Stimulated activated CD8-positive, alpha-beta memory T cell treated with anti-CD3 and anti-CD28 coated beads, Interleukin-7, amount 100 ng/mL, for 1 hour (primary cell): ENCODE measurements at places on chromosomes 3 and 15.

GRCh38 chr3:142930463-142930862 is 33.0 kb downstream of the PAQR9 start:
- no peak for DNase-seq

DNA sequence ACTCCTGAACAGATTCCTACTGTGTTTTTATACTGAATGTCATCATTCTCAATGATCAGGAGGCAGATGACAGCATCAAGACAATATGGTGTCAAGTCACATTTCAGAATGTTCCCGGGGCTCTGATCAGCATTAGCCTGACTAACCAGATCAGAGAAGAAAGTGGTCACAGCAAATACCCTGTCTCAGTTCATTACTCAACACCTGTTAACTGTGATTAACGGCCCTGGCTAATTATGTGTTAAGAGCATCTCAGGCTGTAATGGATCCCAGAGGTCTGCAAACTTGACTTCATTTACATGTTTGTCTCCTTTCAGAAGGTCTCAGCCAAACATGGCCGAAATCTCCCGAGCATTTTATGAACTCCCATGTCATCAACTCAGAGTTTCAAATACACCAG is 833.7 kb downstream of the FHIT start:
- DNase-seq, result no peak

DNA sequence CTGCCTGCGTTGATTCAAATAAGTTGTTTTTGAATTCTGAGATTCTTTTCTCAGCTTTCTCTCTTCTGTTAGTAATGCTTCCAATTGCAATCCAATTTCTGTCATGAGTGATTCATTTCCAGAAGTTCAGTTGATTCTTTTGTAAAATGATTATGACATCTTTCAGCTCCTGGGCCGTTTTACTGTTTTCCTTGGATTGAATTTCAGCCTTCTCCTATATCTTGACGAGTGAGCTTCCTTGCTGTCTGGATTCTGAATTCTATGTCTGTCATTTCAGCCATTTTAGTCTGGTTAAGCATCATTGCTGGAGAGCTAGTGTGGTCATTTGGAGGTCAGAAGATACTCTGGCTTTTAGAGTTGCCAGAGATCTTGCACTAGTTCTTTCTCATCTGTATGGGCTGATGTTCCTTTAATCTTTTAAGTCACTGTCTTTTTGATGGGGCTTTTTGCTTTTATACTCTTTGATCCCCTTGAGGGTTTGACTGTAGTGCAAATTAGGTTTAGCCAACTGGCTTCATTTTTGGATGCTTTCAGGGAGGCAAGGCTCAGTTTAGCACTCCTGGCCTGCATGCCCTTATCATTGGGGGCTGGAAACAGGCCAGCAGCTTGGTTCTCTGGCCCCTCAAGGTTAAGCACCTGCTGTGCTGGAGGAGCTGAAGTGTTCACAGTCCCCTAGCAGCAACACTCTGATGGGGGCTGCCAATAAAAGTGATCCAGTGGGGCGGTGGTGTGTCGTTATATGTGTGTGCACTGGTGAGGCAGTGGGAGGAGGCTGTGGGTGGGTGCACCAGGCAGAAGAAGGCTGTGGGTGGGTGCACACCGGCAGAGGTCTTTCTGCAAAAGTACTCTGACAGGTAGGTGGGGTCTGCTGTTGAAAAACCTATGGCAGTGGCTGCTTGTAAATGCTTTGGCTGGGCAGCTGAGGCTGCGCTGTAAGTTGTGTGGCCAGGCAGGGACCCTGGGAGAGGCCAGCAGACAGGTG is 51.2 kb downstream of the MCTP2 start:
- no peak for DNase-seq

DNA sequence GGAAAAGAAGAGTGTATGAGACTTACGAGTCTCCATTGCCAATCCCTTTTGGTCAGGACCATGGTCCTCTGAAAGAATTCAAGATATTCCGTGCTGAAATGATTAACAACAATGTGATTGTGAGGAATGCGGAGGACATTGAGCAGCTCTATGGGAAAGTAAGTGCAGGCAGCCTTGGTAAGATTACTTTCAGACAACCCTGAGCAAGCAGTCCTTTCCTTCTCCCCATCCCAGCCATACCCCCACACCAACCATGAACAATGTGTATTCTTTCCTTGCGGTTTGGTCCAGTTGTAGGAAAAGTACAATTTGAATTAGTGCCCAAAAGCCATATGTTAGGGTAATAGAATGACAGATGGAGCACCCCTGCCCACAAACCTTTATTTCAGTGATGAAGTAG is 5.6 kb downstream of the TSEN2 start:
- no peak for DNase-seq

DNA sequence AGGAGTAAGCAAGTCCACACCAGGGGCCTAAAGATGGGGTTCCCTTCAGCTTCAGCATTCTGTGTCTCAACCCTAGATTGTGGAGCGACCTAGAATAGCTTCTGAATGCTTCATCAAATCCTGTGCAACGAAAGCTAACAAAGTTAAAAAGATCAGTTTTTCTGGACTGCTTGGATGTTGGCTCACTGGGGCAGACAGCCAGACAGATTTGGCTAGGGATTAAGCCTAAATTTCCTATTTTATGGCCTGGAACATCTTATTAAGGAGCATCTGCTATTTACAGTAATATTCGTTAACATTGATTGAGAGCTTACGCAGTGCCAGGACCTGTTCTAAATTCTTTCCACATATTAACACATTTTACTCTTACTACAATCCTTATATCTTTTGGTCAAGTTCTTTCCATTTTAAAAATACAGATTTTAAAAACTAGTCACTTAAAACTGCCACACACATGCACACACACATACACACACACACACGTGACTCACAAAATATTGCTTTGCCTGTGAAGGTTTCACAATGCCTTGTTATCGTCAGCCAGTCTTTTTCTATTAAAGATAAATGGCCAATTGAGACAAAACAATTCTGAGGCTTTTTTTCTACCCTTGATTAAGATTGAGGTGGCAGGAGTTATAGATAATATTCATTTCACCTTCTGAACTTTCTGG is 173.3 kb upstream of the SNTN start:
- DNase-seq, result no peak

GRCh38 chr15:98826658-98827057 is 178.3 kb downstream of the IGF1R start:
- no peak for DNase-seq

DNA sequence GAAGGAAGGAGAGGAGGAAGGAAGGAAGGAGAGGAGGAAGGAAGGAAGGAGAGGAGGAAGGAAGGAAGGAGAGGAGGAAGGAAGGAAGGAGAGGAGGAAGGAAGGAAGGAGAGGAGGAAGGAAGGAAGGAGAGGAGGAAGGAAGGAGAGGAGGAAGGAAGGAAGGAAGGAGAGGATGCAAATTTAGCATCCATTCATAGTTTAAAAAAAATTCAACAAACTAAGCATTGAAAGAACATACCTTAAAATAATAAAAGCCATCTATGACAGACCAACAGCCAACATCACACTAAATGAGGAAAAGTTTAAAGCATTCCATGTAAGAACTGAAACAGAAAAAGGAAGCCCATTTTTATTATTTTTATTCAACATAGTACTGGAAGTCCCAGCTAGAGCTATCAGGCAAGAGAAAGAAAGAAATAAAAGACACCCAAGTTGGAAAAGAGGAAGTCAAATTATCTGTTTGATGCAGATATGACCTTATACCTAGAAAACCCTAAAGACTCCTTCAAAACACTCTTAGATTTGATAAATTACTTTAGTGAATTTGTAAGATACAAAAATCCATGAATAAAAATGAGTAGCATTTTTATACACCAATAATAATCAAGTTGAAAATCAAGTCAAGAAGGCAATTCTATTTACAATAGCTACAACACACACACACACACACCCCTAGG is 52.2 kb upstream of the FXR1 start:
- no peak for DNase-seq

DNA sequence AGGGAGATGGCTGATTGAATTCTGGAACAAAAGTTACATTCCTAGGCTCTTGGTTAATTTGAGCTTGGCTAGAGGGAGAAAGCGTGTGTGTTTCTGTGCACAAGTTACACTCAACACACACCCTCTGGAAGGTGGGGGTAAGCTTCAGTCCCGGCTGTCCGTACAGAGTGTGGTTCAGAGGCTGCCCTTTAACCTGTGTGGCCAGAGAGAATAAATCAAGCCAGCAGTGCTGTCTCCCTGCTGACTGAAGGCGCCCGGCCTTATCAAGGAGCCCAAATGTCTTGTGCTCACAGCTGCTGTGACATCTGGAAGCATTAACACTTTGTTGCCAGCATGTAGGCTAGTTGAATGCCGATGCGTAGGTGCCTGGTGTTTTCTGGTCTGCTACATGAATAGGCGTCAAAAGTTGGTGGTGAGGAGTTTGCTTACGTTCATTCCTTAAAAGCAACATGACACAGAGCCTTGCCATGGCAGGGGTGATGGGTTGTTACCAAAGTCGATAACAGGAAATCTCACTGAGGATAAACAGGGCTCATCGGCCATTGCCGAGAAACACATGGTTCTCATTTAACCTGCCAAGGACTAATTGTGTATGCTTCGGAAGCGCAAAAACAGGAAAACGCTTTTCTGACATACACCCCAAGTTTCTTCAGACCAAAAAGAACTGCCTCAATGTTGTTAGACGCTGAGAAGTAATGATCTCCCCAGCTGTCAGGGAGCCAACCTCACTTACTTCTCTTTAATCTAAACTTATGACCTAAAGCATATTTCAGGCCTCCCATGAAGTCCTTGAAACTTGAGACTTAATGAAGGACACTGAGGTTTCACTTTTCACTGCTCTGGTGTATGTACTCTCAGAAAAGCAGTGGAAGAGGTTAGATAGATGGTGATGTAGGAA is 95.8 kb upstream of the CTDSPL start:
- no peak for DNase-seq

DNA sequence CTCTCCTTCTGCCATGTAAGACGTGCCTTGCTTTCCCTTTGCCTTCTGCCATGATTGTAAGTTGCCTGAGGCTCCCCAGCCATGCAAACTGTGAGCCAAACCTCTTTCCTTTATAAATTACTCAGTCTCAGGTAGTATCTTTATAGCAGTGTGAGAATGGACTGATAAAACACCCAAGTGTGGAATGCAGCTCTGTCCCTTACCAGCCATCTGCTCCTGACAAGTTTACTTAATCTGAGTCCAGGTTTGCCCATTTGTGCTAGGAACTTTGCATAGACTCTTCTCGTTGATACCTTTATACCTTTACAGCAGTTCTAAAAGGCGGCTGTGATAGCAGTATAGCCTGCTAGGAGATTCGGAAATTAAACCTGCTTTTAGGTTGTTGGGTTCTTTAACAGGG is 48.1 kb downstream of the SLC25A26 start:
- DNase-seq, result no peak

- DNase-seq, result no peak
These were observed 227.5 kb upstream of the MDFIC2 start for GRCh38 chr3:70539908-70540307.

- no peak for DNase-seq
These were observed 400.2 kb downstream of the GABRB3 start for GRCh38 chr15:26372706-26373105.

- DNase-seq, result no peak
These were observed 112.7 kb downstream of the ETFA start for GRCh38 chr15:76198456-76199105.

GRCh38 chr15:43920815-43921214 is 94.0 kb downstream of the WDR76 start:
- no peak for DNase-seq

DNA sequence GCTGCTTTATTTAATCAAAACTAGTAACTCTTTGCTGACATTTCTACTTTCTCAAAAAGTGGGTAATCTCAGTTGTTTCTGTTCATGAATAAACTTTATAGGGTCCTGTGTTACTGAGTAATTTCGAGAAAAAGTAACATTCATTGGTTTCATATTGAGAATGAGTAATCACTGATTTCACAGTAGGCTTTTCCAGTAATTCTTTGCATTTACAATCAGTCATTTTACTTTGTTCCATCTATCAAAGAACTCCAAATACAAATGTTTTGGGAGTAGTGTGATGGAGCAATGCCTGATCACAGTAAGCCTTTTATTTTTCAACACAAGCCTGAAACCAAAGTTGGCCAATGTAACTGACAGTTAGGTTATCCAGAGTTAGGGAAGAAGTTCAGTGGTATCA is 353.6 kb downstream of the ULK4 start:
- DNase-seq, result no peak

DNA sequence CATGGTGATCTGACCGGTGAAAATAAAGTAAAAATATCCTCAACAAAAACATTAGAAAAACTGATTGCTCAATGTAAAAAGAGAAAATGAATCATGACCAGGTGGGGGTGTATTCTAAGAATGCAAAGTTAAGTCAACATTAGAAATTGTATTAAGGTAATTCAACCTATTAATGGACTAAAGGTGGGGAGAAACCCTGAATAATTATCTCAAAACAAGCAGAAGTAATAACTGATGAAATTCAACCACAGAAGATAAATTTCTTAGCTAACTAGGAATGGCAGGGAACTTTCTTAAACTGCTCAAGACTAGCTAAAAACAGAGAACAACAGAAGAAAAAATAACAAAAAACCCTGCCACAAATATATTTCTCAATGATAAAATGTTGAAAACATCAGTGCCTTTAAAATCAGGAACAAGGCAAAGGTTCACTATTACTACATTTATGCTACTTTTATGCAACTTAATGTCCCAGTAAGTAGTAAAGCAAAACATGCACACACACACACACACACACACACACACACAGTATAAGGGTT is 204.4 kb upstream of the THBS1 start:
- no peak for DNase-seq

DNA sequence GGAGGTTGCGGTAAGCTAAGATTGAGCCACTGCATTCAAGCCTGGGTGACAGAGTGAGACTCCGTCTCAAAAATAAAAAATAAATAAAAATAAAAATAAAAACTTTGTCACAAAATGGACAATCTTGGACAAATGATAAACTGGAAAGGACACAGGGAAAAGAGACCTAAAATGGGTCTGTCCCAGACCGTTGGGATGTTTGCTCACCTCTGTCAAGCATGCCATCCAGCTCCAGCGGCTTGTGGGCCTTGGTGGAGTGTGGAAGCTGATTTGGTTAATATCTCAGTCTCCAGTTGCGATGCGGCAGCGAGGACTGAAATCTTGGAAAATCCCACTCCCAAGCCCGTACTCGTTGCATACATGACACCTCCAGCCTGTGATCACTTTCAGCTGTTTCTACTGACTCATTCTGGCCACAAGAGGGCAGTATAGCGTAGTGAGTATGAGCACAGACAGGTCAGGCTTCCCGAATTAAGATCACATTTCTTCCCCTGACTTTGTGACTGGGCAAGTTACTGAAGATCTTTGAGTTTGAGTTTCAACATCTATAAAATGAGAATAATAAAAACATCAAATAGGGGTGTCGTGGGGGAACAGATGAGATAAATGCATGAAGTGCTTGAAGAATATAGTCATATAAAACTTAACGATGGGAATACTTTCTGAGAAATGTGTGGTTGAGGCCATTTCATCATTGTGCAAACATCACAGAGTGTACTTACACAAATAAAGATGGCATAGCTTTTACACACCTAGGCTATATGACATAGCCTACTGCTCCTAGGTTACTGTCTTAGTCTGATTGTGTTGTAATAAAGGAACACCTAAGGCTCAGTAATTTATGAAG is 19.6 kb upstream of the MOBP start:
- no peak for DNase-seq
